ENCODE measurements at places on chromosomes 16 and 17. TPM values are rescaled to one million over a fixed set of nuclear protein-coding genes. Genes with fewer than 3 reads are reported as not detected.
A peak's percentile ranks its signal among the peaks of the same experiment; 100 is the strongest.

Gene RAB11FIP4
- total RNA-seq: 8.0 TPM

GRCh38 chr17:74267987-74268499, 6.0 kb upstream of the DNAI2 start:
- H3K27ac ChIP-seq: no peak overlapping the region
- no peaks in the 10 kb centered on the region for H3K27me3 ChIP-seq
- no peaks in the 10 kb centered on the region for H3K36me3 ChIP-seq
- no peak for DNase-seq
- H3K4me3 ChIP-seq: no peak overlapping the region

Gene NECAB2
- total RNA-seq: 19.6 TPM

- H3K4me3 ChIP-seq: no peak overlapping the region
- DNase-seq: no peak
- H3K27me3 ChIP-seq: no peaks in the 10 kb centered on the region
- H3K27ac ChIP-seq: peak overlapping the region; percentile 58
These were observed 15.8 kb upstream of the CCL5 start for GRCh38 chr17:35895636-35896587.

Data from neural crest cell (in vitro differentiated cells).